Lower leg skin (tissue), 4 donors: ENCODE measurements at places on chromosomes 11 and 22. TPM values are rescaled to one million over a fixed set of nuclear protein-coding genes. Genes with fewer than 3 reads are reported as not detected.

The TUB gene
- 4.8 TPM for total RNA-seq

The SCGB1D2 gene
- 297 TPM for total RNA-seq

The MAPK8IP2 gene
- total RNA-seq: 5.4 TPM

The OR56B1 gene
- total RNA-seq: 0.29 TPM

The CALCA gene
- not detected for total RNA-seq

The C1QTNF6 gene
- 2.1 TPM for total RNA-seq

The SIPA1 gene
- total RNA-seq: 34.4 TPM

The MS4A6E gene
- total RNA-seq: not detected

The SLC25A18 gene
- total RNA-seq: 0.83 TPM

The RCOR2 gene
- total RNA-seq: not detected

The DCDC1 gene
- not detected for total RNA-seq

The CD3E gene
- 0.52 TPM for total RNA-seq

The PDE3B gene
- 4.3 TPM for total RNA-seq
